ENCODE measurements at places on chromosomes 2 and 18. TPM values are rescaled to one million over a fixed set of nuclear protein-coding genes. Genes with fewer than 3 reads are reported as not detected.

The SLC5A7 gene
- not detected for total RNA-seq

The RBM43 gene
- 0.94 TPM for total RNA-seq

The PKDCC gene
- 164 TPM for total RNA-seq

The RAX gene
- not detected for total RNA-seq

The MEP1B gene
- total RNA-seq, result not detected

The SIGLEC15 gene
- not detected for total RNA-seq

The MC2R gene
- total RNA-seq, result not detected

The SERPINB12 gene
- total RNA-seq, result not detected

- no peak overlapping the region for H3K4me3 ChIP-seq
- H3K36me3 ChIP-seq, result no peaks in the 10 kb centered on the region
- DNase-seq, result no peak
- H3K4me1 ChIP-seq, result no peaks in the 10 kb centered on the region
- H3K27me3 ChIP-seq, result peaks cover 97% of the 10 kb centered on the region
- H3K27ac ChIP-seq, result no peak overlapping the region
Measured at GRCh38 chr18:47254341-47254939, 3.0 kb upstream of the SKOR2 start.

GRCh38 chr18:38619129-38619528 lies 1053.5 kb upstream of the CELF4 start:
- no peak for DNase-seq
- H3K27me3 ChIP-seq, result no peaks in the 10 kb centered on the region
- H3K4me3 ChIP-seq, result no peak overlapping the region
- H3K27ac ChIP-seq, result no peak overlapping the region
- H3K4me1 ChIP-seq, result no peaks in the 10 kb centered on the region

DNA sequence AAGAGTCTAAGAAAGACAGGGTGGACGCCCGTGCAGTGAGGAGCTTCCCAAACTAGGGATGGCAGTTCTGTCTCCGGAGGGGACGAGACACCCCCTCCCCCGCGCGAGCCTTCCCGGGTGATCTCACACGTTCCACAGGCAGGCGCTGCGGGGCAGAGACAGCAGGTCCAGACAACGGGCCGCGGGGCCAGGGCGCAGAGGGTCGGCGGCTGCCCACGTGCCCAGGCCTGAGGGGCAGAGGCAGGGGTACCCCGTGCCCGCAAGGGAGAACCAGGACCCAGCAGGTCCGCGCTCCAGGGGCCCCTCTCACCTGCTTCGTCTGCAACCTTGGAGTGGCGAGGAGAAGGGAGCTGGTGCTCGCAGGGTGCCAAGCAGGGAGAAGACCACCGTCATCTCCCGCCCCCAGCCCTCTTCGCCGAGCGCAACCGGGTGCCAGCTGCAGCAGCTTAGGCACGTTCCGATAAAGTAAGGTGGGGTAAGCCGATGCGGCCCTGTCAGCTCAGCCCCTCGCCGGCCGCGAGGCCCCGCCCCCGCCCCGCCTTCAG lies at the start of gene GPR155:
TSS of gene GPR155 (minus strand) at position 467 of the 545 bp plus-strand sequence. CDS start 5,073 bp downstream, outside the sequence.
- peak within 1 kb of the TSS; percentile 88 for H3K27ac ChIP-seq
- H3K4me3 ChIP-seq, result peak within 1 kb of the TSS; percentile 88
- peak; percentile 48 for DNase-seq
- peaks cover 14% of the 10 kb centered on the region for H3K4me1 ChIP-seq
- no peaks in the 10 kb centered on the region for H3K27me3 ChIP-seq

GRCh38 chr2:109528811-109529501 lies 84.8 kb downstream of the SEPTIN10 start:
- DNase-seq, result no peak
- H3K4me3 ChIP-seq, result no peak overlapping the region
- no peaks in the 10 kb centered on the region for H3K27me3 ChIP-seq
- H3K36me3 ChIP-seq, result no peaks in the 10 kb centered on the region

DNA sequence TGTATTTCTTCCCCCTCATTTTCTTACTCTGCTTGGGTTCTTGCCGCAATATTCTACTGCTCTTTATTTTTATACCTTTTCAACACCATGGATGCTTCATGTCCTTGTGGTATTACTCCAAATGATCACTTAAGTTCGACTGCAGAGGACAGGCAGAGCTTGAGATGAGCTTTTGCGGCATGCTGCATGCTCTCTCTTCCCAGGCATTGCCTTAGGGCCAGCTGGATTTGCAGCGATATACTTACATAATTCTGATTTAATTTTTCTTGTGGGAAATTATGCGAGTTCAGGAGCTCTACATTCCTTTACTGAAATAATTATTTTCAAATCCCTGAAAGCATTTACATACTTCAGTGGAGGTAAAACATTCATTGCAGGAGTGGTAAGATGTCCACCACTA lies 288.1 kb downstream of the CCDC102B start:
- no peaks in the 10 kb centered on the region for H3K4me1 ChIP-seq
- H3K36me3 ChIP-seq, result no peaks in the 10 kb centered on the region
- no peak overlapping the region for H3K27ac ChIP-seq

GRCh38 chr2:80092474-80092873 lies 212.1 kb downstream of the LRRTM1 start:
- no peak for DNase-seq
- no peak overlapping the region for H3K27ac ChIP-seq
- H3K36me3 ChIP-seq, result no peaks in the 10 kb centered on the region
- no peaks in the 10 kb centered on the region for H3K4me1 ChIP-seq

- H3K27ac ChIP-seq, result no peak overlapping the region
- H3K36me3 ChIP-seq, result no peaks in the 10 kb centered on the region
- H3K4me3 ChIP-seq, result no peak overlapping the region
- H3K4me1 ChIP-seq, result no peaks in the 10 kb centered on the region
- H3K27me3 ChIP-seq, result no peaks in the 10 kb centered on the region
- DNase-seq, result no peak
Measured at GRCh38 chr2:62938126-62938525, 112.5 kb upstream of the OTX1 start.

DNA sequence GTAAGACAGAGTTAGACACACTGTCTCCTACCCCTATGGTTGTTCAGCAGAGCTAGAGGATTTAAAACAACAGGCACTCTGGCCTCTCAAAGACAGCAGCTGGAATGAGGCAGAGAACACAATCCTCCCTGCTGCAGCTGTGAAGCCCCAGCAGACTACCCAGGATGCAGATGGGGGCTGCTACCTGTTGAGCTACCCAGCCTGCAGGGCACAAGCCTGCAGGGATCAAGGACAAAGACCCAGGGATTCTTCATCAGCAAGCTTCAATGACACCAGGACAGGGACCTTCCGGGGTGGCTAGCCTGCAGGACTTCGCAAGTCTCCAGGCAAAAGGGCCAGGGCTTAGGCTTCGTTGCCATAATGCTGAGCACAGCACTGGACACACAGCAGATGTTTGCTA lies 27.2 kb downstream of the GALNT14 start:
- no peaks in the 10 kb centered on the region for H3K4me1 ChIP-seq
- H3K36me3 ChIP-seq, result no peaks in the 10 kb centered on the region
- no peak overlapping the region for H3K4me3 ChIP-seq

DNA sequence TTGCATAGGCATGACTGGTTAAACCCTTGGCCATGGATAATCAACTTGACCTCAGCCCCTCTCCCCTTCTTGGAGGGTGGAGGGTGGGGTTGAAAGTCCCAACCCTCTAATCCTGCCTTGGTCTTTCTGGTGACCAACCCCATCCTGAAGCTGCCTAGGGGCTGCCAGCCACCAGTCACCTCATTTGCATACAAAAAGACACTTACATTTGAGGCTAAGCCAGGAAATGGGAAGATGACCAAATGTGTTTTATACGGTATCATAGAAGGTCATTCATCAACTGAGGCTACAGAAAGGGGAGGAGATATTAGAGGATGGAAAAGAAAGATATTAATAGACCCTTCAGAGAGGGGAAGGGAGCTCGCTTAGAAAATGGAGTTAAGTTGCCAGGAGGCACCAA lies 96.8 kb downstream of the NCK2 start:
- H3K27me3 ChIP-seq, result no peaks in the 10 kb centered on the region
- peaks cover 16% of the 10 kb centered on the region for H3K4me1 ChIP-seq
- no peak overlapping the region for H3K4me3 ChIP-seq

- H3K36me3 ChIP-seq, result no peaks in the 10 kb centered on the region
- H3K27me3 ChIP-seq, result no peaks in the 10 kb centered on the region
- H3K27ac ChIP-seq, result no peak overlapping the region
- H3K4me3 ChIP-seq, result no peak overlapping the region
Measured at GRCh38 chr2:8015848-8016600, 665.8 kb upstream of the ID2 start.

- no peaks in the 10 kb centered on the region for H3K36me3 ChIP-seq
- H3K4me1 ChIP-seq, result peaks cover 19% of the 10 kb centered on the region
- H3K27me3 ChIP-seq, result no peaks in the 10 kb centered on the region
- peak overlapping the region; percentile 80 for H3K4me3 ChIP-seq
- peak overlapping the region; percentile 92 for H3K27ac ChIP-seq
Measured at GRCh38 chr2:172427990-172428831, 825 bp downstream of the ITGA6 start.

GRCh38 chr2:165287094-165287778 lies 48.0 kb downstream of the SCN2A start:
- no peak overlapping the region for H3K4me3 ChIP-seq
- H3K36me3 ChIP-seq, result no peaks in the 10 kb centered on the region
- DNase-seq, result no peak

DNA sequence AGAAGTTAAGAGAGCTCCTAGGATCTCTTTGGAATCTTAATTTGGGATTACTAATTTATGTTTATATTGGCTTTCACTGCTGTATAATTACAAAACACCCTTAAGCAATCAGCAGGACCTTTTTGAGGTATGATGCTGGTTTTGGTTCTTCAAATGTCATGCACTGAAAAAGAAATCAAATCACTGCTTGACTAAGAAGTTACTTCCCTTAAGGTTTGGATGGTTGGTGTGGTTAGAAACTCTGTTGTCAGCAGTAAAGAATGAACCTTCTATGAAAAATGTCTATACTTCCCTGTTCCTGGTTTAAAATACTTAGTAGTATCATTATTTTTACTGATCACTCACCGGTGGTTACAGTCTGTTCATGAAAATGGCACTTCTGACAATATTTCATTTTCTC lies 5.5 kb downstream of the COLEC12 start:
- no peaks in the 10 kb centered on the region for H3K36me3 ChIP-seq
- DNase-seq, result no peak
- peaks cover 8% of the 10 kb centered on the region for H3K27me3 ChIP-seq
- H3K27ac ChIP-seq, result no peak overlapping the region

GRCh38 chr18:38709122-38709521 lies 1143.5 kb upstream of the CELF4 start:
- no peaks in the 10 kb centered on the region for H3K4me1 ChIP-seq
- H3K4me3 ChIP-seq, result no peak overlapping the region

DNA sequence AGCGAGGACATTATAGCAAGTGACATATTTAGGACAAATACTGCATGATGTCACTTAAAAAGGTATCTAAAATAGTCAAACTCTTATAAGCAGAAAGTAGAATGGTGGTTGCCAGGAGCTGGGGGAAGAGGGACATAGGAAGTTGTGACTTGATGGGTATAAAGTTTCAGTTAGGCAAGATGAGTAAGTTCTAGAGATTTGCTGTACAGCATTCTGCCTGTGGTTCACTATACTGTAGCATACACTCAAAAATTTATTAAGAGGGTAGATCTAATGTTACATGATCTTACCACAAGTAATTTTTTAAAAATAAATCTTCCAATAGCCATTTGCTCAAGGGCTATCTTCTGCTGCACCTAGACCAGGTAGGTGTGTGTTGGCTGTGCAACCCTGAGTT lies 78.1 kb upstream of the NPAS2 start:
- H3K27me3 ChIP-seq, result no peaks in the 10 kb centered on the region
- no peak overlapping the region for H3K27ac ChIP-seq
- no peak for DNase-seq
- no peaks in the 10 kb centered on the region for H3K4me1 ChIP-seq

DNA sequence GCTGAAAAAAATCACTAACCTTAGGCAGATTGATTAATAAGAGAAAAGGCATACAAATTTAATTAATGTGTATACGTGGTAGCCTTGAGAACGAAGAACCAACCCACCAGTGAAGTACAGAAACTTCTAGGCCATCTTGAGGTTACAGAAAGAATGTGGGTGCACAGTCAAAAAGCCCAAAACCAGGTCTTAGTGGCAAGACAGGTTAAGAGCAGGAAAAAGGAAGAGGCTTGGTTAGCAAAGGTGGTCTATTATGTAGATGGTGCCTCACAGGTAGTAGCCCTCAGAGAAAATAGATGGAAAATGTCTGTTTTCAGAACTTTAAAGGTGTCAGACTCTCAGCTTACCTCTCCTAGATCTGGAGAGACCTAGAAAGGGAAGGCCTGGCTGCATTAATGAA lies 22.0 kb upstream of the SLC35G4 start:
- DNase-seq, result no peak
- no peaks in the 10 kb centered on the region for H3K36me3 ChIP-seq
- H3K4me3 ChIP-seq, result no peak overlapping the region
- no peaks in the 10 kb centered on the region for H3K4me1 ChIP-seq
- H3K27me3 ChIP-seq, result no peaks in the 10 kb centered on the region

- no peaks in the 10 kb centered on the region for H3K36me3 ChIP-seq
- no peak for DNase-seq
- H3K4me3 ChIP-seq, result no peak overlapping the region
- peaks cover 3% of the 10 kb centered on the region for H3K4me1 ChIP-seq
- H3K27ac ChIP-seq, result no peak overlapping the region
Measured at GRCh38 chr18:76689646-76690264, 132.6 kb upstream of the ZNF236 start.

DNA sequence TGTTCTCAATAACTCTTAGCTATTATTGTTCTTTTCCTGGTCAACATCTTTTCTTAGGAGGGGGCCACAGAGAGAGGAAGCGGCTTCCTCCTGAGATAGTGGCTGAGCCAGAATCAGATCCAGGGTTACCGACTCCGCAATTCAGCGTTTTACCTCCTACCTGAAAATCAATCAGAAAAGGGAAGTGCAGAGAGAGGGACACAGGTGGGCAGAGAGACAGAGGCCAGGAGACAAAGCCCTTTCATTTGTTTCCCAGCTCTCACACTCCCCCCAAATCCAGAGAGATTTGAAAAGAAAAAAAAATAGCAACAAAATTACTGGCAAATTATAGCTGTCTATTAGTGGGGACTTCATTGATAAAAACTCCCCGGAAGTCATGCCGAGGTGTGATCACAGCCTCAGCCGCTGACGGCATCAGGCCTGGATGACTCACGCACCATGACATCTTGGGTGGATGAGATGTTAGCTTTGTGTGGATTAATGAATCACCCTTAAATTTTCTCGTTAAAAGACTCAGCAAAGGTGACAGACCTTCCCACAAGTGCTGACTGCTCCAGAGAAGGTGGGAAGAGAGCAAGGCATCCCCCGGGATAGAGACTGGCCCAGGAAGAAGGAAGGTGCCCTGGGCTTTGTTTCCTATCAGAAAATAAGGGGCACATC lies 120.7 kb downstream of the LOXHD1 start:
- no peak for DNase-seq
- no peaks in the 10 kb centered on the region for H3K27me3 ChIP-seq
- H3K4me3 ChIP-seq, result no peak overlapping the region
- no peaks in the 10 kb centered on the region for H3K4me1 ChIP-seq

- no peaks in the 10 kb centered on the region for H3K36me3 ChIP-seq
- no peaks in the 10 kb centered on the region for H3K4me1 ChIP-seq
- H3K27me3 ChIP-seq, result no peaks in the 10 kb centered on the region
- no peak overlapping the region for H3K4me3 ChIP-seq
- DNase-seq, result no peak
- no peak overlapping the region for H3K27ac ChIP-seq
Measured at GRCh38 chr18:38010971-38011857, 445.6 kb upstream of the CELF4 start.

- no peak overlapping the region for H3K27ac ChIP-seq
- H3K36me3 ChIP-seq, result no peaks in the 10 kb centered on the region
- no peak overlapping the region for H3K4me3 ChIP-seq
- H3K4me1 ChIP-seq, result no peaks in the 10 kb centered on the region
- DNase-seq, result no peak
Measured at GRCh38 chr18:42632801-42633200, 482.7 kb downstream of the RIT2 start.
